ENCODE measurements at places on chromosomes 2 and 18.

- no peak for DNase-seq
These were observed 52.2 kb downstream of the SMIM21 start for GRCh38 chr18:75375341-75375740.

DNA sequence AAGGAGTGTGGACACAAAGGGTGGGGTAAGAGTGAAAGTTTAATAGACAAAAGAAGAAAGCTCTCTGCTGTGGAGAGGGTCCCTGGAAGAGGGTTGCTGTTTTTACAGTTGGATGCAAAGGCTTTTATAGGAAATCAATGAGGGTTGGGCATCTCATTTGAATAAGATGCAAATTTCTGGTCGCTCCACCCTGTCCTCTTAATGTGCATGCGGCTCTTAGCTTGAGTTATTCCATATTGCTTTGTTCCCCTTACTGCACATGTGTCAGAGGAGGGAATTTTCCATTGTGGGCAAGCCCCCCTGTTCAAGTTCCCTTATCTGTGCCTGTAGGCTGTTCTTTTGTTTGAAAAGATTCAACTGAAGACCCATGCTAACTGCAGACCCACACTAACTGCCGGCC is 326.5 kb downstream of the BCL11A start:
- DNase-seq = no peak

DNA sequence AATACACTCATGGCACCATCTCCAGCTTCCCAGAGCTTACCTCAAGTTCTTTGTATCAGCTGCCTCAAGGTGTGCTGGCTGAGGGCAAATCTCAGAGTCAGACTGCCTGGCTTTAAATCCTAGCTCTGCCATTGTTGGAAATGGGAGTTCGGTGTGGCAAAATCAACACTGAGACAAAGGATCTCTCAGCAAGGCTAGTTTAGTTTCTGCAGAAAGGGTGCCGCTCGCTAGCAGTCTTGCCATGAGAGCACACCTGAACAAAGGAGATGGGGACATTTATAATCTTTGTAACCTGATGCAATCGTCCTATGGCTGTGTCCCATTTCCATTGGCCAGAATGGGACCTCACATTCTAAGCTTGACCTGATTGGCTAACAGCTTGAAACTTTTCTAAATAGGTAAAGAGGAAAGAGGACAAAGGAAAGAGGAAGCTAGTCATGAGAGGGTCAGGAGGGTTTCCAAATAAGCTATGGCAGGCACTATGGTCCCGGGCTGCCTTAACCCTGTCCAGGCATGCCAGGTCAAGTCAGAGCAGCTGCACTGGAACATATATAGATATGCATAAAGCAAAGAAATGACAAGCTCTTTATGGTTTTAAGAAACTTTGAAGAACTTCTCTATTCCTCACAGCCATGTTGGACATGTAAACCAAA is 4.3 kb upstream of the UBE2F start:
- no peak for DNase-seq

DNA sequence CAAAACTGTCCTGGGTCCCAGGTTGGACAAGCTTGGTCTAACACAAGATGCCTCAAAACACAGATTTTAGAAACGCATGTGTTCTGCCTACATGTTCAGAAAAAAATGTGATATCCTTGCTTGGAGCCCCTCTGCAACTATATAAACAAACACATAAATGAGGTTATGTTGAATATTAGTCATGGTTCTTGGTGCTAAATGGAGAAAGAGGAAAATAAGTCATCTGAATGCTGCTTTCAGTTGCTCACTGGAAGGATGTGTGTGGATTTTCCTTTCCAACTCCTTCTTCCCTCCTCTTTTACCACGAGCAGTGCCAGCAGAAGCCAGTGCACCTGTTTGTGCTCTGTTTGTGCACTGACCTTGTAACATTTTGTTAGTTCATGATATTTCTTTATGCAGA is 85.3 kb downstream of the PIEZO2 start:
- no peak for DNase-seq

DNA sequence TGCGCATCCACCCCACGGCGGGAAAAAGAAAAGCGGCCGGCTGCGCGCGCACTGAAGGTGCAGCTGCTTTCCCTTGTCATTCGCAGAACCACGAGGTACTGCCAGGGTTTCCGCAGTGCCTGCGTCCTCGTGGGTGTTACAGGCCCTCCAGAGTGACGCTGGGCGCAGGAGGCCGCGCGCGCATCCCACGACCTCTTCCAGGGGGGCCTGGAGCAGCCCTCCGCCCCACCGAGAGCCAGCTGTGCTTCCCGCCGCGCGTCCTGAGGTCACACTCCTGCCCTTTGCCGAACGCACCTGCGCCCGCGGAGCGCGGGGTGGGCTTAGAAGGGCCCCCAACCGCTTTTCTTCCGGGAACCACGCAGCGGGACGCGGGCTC is 378 bp upstream of the IAH1 start:
- DNase-seq = no peak

DNA sequence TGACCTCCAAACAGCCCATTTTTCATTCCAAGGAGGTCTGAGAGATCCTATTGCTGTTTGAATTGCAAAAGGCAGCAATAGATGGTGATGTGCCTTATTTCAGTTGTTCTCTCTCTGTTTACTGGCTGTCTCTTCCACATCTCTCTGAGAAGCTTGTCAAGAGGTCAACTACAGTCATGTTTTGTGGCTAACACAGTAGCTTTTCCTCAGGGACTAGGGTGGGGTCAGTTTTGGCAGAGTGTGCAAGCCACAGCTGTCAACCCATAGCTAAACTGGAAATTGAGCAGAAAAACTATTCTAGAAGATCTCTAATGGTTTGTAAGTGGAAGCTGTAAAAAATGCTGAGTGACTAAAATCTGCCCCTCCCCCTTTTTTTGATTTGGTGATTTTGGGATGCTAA is 67.1 kb downstream of the DIS3L2 start:
- DNase-seq = no peak

GRCh38 chr2:142684667-142685066 is 192.8 kb upstream of the KYNU start:
- no peak for DNase-seq

DNA sequence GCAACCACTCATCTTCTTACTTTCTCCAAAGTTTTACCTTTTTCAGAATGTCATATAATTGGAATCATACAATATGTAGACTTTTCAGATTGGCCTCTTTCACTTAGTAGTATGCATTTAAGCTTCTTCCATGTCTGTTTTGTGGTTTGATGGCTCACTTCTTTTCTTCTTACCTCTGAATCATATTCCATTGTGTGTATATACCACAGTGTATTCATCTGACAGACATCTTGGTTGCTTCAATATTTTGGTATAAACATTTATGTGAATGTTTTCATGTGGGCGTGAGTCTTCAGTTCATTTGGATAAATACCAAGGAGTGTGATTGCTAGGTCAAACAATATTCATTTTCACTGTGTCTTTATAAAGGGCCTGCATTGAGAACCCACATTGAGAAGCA is 136.1 kb upstream of the NOSTRIN start:
- no peak for DNase-seq

- DNase-seq = no peak
These were observed 40.4 kb downstream of the NUP35 start for GRCh38 chr2:183164650-183165015.

GRCh38 chr2:181814057-181814491 is 77.5 kb upstream of the ITPRID2 start:
- no peak for DNase-seq

DNA sequence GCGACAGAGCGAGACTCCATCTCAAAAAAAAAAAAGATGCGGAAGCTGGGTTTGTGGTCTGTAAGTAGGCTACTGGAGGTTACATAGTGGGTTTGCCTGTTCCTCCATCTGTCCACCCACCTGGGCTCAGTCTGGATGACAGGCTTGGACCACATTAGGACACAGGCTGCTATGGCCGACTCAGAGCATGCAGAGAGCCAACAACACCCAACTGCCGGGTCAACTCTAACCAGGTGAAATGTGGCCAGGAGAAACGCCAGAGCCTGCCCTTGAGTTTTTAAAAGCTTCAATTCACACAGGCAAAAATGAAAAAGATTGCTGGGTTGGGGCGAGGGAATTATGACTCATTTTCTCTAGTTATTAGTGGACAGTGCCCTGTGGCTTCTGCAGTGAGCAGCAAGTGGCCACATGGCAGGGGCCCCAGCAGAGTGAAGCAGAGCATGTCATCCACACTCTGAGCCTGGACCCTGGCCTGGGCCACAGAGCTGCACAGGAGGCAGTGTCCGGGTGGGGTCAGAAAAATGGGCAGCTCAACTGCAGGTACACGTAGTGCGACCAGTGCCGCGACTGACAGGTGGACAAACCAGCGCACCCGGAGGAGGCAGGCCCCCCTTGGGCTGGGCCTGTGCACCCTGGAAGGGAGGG is 67.4 kb downstream of the BIN1 start:
- no peak for DNase-seq

- no peak for DNase-seq
These were observed 6.9 kb upstream of the PTPN2 start for GRCh38 chr18:12890964-12891363.

- DNase-seq = no peak
These were observed 19.0 kb downstream of the DYNC1I2 start for GRCh38 chr2:171706152-171706803.

- no peak for DNase-seq
These were observed 816 bp downstream of the CDH2 start for GRCh38 chr18:28175930-28176697.

DNA sequence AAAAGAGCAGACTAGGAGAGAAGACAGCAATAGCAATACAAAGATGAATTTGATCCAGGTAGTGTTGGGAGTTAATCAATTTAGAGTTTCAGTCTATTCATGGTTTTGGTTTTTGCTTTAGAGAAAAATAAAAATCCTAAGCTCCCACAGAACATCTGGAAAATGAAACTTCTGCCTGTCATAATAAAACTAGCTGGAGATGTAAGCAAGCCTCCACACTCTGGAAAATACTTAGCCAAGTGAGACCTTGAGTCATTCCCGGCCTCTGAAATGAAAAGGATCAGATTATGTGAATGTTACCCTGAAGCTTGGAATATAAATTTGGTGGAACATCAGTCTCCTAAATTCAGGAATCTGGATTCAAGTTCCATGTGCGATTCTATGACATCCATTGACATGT is 485.6 kb upstream of the SPRED2 start:
- DNase-seq = no peak

GRCh38 chr2:28233164-28233676 is 159.4 kb upstream of the FOSL2 start:
- no peak for DNase-seq

- DNase-seq = no peak
These were observed 126.3 kb upstream of the TPO start for GRCh38 chr2:1286929-1287328.

- DNase-seq = no peak
These were observed 198.1 kb downstream of the ZNF407 start for GRCh38 chr18:74795751-74796150.

GRCh38 chr2:71830497-71831192 is 317.0 kb downstream of the CYP26B1 start:
- DNase-seq = no peak

DNA sequence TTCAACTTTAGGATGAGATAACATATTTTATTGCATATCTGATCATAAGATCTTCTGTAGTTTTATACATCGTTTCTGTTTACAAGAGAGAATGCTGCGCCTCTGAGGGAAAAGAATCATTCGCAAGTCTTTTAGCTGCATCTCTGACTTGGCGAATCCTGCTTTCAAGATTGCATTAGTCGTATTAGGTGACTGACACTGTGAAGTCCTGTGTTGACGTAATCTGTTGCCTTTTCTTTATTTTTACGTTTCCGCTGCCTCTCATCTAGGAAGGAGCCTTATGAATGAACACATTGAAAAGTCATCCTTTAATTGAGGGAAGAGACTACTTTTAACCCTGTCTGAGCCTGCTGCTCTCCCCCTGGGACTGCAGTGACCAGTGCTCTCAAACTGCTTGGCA is 101.5 kb downstream of the LDLRAD4 start:
- no peak for DNase-seq

- no peak for DNase-seq
These were observed 31.6 kb downstream of the RTN4 start for GRCh38 chr2:55018619-55019018.

DNA sequence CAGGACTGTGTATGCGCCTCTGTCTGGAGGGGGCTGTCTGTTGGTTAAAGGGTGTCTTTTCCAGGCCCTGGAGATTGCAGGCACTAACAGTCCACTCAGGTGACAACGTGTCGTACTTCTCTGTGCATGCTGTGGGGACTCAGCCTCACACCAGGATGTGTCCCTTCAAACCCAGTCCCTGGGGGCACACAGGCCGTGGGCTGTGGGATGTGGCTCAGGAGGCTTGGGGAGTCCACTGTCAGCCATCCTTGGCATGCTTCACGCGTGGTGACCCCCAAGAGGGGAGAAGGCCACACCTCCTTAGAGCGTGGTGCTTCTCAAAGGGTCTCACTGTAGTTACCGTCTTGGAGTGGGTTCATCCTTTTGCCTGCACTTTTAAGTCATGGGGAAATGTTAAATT is 127.8 kb downstream of the KLHL29 start:
- DNase-seq = no peak

GRCh38 chr2:73448856-73449255 is 63.2 kb downstream of the ALMS1 start:
- no peak for DNase-seq

DNA sequence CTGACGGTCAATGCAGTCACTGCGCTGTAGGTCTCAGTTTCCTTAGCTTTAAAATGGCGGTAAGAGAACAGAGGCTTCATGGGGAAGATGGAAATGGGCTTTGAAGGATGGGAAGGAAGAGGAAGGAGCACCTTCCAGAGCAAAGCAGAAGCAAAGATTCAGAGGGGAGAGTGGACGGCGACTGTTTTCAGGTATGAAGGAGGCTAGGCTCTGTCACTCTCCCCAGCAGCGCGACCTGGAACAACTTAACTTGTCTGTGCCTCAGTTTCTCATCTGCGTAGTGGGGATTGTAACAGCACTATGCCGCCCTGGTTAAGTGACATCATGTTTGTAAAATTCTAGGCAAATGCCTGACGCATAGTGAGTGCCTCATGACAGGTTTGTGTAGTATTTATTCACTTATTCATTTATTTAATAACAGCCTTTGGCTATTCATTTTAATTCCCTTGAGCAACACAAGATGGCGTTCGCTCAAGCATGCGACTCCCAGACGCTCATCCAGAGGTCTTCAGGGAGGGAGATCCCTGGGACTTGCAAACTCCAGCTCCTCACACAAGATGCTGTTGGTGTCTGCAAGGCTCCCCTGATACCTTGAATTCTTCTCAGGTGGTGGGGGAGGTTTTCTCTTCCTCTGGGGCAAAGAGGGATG is 336.3 kb downstream of the DYSF start:
- DNase-seq = no peak

- no peak for DNase-seq
These were observed 489.6 kb upstream of the SPRED2 start for GRCh38 chr2:65922030-65922429.

- DNase-seq = no peak
These were observed 164.1 kb downstream of the DCDC2C start for GRCh38 chr2:3867469-3867868.

DNA sequence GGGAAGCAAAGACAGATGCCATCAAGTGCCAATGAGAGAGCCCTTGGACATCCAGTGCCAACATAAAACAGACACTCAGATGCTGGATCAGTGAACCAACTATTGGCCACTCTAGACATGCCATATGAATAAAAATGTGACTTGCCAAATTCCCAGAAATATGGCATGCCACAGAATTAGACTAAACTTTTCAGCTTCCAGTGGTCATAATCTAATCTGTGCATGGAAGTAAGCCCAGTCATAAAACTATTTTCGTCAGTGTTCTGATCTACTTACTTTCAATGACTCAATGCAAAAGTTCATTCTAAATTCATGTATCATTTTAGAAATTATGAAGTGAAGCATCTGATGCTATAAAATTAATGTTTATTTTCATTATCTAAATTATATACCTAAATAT is 1506.2 kb upstream of the NXPH2 start:
- DNase-seq = no peak

All from iPS DF 19.7 (cell line).